ENCODE measurements at places on chromosomes 2 and 18.

DNA sequence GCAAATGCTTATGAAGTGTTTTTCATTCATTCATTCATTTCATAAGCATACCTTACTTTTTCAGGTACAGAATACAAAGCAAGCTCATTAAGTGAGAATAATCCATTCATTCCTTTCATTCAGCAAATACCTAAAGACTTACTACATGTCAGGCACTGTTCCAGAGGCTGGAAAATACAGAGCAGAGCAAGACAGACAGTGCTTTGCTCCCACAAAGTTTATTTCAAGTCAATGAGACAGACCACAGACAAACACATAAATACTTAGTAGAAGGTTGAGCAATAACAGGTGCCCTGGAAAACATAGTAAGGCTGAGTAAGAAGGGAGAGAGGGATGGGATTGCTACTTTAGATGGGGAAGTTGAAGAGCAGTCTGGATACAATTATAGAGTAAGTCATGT is 309.8 kb downstream of the C1D start:
- DNase-seq: no peak

DNA sequence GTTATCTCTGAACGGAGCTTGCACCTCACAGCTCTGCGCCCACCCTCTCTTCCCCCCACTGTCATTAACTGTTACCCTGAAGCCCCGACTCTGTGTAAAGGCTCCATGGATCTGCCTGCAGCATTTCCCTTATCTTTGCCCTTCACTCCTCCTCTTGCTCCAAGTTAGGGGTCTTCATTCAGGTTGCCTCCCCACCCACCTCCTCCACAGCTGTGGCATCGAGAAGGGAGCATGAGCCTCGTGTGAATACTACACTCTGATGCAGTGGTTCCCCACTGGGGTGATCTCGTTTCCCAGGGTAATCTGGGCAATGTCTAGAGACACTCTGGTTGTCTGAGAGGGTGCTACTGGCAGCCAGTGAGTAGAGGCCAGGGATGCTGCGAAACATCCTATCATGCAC is 51.4 kb downstream of the REEP1 start:
- no peak for DNase-seq

GRCh38 chr2:197286805-197287595 is 23.6 kb downstream of the ANKRD44 start:
- DNase-seq: no peak

GRCh38 chr18:79904357-79905147 is 46.9 kb downstream of the SLC66A2 start:
- DNase-seq: no peak

DNA sequence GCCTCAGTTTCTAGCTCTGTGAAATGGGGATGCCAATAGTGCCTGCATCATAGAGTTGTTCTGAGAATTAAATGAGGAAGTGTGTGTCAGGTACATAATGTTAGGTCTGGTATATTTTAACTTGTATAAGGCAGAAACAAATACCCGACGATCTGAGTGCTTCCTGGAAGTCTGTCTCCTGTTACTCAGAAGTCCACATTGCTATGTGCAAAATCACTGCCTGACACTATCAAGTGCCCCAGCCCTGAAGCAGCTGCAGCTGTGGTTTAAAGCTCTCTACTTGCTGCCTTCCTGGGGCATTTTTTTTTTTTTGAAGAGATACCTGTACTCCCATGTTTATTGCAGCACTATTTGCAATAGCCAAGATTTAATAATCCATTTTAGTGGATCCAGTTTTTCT is 125.3 kb downstream of the SLC4A3 start:
- DNase-seq: no peak

GRCh38 chr2:101793277-101793969 is 95.9 kb downstream of the MAP4K4 start:
- DNase-seq: no peak
